GM23248 (cell line): ENCODE measurements at places on chromosomes 11 and 22. TPM values are rescaled to one million over a fixed set of nuclear protein-coding genes. Genes with fewer than 3 reads are reported as not detected.

GRCh38 chr11:69691463-69691862, 12.4 kb downstream of the FGF19 start:
- DNase-seq, result peak; percentile 38

DNA sequence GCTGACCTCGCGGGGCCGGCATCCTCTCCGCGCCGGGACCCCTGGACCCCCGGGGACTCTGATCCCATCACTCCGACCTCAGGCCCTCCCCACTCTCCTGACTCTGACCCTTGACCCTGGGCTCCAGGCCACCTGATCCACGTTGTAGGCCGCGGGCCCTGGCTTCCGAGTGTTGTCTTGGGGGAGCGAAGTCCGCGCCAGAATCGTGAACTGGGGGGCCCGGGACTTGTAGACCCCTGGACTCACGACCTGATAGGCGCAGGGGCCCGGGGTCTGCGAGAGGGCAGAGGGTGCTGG, 716 bp upstream of the TYMP start:
- peak; percentile 48 for DNase-seq

GRCh38 chr11:81707881-81708280, 1025.8 kb downstream of the FAM181B start:
- DNase-seq, result no peak

Gene THRSP
- not detected in 2 replicates for polyA plus RNA-seq

Gene USH1C
- polyA plus RNA-seq, result not detected in 2 replicates

DNA sequence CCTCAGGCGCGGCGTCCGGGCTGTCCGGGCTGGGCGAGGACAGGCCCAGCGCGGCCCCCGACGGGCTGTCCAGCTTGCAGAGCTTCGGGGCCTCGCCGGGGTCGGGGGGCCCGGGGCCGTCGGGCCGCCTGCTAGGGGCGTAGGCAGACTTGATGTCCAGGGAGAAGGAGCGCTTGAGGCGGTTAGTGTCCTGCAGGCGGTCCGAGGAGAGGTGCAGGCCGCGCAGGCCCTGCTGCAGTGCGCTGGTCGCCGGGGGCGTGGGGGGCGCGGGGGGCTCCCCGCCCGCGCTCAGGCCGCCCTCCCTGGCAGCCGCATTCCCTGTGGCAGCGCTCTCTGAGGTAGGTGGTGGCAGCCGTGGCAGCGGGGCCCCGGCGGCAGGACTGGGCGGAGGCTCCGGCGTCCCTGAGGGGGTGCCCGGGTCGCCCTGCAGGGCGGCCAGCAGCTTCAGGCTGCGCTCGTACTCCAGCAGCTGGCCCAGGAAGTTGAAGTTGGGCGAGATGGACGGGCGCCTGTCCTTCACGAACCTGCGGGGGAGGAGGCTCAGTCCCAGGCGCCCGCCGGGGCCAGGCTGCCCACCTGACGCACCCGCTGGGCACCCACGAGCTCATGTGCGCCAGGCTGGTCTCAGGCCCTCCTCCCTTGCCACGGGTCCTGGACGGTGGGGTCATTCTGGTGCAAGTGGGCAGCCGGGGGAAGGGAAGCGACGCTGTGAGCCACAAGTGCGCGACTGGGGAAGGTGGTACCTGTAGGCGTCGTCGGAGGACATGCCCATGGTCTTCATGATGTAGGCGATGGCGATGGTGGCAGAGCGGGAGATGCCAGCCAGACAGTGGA, 14.8 kb downstream of the DUSP8 start:
- no peak for DNase-seq

Gene OR2AG2
- polyA plus RNA-seq, result not detected in 2 replicates

Gene C11orf52
- 0.78 and 1.2 TPM in 2 replicates for polyA plus RNA-seq
